ENCODE measurements at places on chromosomes 7 and 10.

DNA sequence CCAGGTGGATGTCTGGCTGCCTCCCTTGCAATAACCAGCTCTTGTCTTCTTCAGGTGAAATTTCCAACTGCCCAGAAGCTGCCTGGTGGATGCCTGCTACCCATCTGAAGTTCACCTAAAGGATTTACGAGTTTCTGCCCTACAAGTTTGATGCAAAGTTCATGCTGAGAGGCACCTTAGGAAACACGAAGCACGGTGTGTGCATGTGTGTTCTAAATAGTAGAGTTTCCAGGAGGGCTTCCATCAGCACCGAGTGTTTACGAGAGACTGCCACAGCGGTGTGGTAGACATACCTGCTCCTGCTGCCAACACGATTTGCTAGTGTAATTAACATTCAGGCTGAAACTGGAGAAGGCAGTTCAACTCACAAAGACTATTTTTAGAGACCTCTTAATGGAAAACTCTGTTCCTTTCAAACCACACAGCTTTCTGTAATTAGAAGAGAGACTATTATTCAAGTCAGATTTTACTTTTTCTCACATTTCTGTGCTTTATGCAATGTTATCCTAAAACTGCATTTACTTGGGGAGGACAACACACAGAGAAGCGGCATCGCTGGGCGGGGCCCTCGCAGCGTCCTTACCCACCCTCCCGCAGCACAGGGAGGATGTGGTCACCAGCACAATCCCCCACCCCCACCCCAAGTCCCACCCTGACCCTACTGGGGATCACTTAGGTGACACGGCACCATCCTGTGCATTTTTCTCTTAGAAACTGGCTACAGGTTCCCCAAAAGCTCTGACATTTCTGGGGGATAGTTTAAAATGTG lies 15.5 kb upstream of the CPXM2 start:
- DNase-seq: no peak

DNA sequence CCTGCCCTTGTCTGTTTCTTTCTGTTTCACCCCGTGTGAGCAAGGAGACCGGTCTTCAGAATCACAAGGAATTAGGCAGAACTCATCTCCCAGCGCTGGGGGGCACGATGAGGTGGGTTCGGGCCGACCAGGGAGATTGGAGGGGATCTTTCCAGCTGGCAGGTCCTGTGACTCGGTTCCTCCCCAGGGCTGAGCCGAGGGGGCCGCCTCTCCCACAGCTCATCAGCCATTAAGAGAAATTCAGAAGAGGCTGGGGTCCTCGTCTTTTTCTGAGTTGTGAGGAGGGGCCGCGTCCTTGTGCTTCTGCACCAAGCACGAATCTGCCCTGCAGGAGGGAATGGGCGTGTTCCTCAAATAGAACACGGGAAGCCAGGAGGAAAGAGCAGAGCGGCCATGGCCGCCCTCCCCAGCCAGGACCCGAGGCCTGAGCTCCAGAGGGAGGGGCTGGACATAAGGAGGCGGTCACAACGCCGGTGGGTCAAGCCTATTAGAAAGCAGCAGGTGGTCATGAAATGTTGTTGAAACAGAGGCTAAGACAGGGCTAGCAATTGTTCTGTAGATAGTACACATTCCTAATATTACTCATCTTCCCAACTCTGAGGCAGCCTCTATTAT lies 125.3 kb downstream of the ADARB2 start:
- peak; percentile 48 for DNase-seq

DNA sequence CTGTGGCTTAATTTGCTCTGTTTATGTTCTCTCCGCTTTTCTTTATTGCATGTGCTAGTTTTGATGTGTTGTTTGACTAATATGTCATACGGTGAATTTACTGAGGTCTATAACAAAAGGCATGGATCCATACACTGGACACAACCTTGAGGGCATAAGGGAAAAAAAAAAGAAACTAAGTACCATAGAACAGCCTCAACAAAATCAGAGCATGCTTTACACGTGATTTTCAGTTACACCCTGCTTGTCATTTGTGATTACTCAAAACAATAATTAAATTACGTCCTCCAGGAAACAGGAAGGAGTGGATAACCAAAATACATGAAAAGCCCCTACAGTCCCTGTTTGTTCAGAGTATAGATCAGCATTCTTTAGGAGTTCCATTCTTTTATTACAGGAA lies 150.5 kb downstream of the CRPPA start:
- no peak for DNase-seq

DNA sequence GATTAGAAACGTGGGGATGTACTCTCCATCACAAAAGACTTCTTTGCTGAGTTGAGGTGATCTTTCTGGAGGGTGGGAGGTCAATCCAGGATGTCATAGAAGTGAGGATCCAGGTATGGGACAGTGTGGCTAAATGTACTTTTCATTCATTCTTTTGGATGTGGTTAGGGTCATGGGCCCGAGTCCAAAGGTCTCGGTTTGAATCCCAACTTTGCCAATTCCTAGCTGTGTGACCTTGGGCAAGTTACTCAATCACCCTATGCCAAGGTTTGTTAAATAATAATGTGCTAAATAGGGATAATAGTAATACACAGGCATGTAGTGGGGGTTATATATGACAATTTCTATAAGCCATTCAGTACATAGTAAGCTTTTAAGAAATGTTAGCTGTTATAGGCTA lies 91.4 kb downstream of the SAMD9 start:
- DNase-seq: no peak

DNA sequence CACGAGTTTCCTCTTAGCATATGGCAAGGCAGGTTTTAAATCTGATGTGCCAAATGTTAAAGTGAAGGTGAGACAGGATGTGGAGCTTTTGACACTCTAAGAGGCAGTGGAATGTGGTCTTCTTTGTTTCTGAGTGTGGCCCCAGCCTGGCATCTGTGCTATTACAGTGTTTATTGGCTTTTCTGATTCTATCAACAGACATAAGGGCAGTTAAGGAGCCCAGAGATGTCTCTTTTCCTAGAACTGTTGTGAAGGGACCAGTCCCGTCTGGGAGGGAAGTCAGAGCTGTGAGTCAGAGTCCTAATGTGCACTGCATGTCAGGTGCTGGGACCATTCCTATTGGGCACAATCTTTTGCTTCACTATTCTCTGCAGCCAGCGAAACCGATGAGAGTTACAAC lies 32.5 kb downstream of the TRUB1 start:
- peak; percentile 61 for DNase-seq

DNA sequence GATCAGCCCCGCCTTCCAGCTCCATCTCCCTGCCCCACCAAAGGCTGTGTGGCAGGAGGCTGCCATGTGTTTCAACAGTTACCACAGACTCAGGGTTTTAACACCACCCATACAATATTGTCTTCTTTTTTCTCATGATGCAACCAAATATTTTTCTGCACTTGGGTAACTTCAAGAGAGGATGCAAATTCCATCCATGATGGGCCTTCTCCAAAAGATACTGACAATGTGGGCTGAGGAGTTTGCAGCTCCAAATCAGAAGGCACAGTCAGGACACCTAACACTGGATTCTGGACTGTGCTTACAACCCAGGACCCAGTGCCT lies 347.9 kb downstream of the GRID1 start:
- DNase-seq: no peak

GRCh38 chr10:67076144-67076543 lies 150.3 kb downstream of the LRRTM3 start:
- DNase-seq: no peak

DNA sequence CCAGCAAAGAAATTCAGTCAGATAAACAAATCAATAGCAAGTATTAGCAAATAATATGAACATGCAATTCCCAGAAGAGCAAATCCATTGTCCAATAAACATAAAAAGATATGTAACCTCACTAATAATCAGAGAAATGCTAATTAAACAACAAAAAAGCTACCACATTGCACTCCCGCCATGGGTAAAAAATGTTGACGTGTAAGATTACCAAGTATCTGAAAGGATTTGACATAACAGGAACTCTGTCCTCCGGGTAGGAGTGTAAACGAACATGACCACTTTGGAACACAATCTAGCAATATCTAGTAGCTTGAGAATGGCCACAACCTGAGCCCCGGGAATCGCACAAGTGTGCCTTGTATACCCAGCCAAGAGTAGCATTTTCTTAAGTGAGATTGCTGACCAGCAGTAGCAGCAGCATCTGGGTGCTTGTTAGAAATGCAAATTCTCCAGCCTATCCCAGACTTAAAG lies 31.6 kb downstream of the DYDC1 start:
- peak; percentile 34 for DNase-seq

- no peak for DNase-seq
These were observed 335.4 kb downstream of the CXCL12 start for GRCh38 chr10:44049301-44050015.

- DNase-seq: no peak
These were observed 14.9 kb downstream of the PFKP start for GRCh38 chr10:3082290-3082689.

DNA sequence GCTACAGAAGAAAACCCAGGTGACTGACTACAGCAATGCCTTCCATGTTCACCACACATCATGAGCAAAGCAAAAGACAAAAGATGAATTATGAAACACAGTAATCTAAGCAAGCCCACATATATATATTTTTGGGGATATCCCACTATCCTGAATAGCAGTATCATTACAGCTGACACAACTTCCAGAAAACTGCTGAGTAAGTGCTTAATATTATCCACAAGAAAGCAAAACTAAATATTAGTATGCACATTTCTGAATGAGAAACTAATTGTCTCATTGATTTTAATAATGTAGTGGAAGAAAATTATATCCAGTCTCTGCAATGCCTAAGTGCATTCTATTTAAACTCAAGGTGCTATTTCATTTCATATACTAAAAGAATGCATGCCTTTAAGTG lies 14.5 kb upstream of the SLC35G1 start:
- DNase-seq: no peak

GRCh38 chr7:138868711-138869110 lies 70.7 kb upstream of the ATP6V0A4 start:
- no peak for DNase-seq

DNA sequence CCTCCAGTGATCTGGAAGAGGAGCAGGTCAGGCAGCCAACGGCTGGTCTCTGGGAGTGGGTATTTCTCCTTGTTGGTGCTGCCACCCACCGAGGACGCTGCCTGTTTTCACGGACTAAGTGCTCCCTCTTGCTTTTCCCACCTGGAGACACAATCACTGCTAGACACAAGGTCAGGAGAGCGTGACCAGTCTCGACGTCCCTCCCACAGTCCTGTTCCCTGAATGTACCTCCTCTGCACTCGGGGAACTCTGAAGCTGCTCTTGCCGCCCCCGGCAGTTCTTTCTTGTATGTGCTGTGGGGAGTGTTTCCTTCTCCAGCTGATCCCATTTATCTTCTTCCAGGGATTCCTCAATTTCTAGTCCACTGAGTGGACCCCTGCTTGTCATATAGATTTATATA lies 89.4 kb downstream of the CYTH3 start:
- DNase-seq: no peak

DNA sequence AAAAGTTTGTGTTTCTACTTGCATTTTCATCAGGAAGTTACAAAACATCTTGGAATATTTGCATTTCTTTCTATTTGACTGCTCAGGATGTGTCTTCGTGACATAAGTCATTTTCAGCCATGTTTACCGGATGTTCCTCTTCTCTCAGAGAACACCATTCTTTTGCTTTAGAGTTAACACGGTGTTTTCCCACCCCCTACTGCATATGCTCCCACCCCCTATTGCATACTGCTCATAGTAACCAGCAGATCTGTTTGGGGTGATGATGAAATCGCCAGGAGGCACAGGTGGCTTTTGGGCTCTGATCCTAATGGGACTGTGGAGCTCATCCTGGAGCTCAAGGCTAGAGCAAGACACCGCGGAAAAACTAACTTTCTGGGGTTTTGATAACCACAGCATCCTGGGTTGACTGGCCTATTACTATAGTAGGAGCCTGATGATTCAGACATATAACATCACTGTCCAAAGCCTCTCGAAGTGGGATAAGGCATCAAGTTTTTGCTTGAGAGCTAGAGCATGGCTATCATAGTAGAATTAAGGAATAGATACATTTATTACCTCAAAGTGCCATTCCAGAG lies 65.1 kb upstream of the BET1 start:
- no peak for DNase-seq

DNA sequence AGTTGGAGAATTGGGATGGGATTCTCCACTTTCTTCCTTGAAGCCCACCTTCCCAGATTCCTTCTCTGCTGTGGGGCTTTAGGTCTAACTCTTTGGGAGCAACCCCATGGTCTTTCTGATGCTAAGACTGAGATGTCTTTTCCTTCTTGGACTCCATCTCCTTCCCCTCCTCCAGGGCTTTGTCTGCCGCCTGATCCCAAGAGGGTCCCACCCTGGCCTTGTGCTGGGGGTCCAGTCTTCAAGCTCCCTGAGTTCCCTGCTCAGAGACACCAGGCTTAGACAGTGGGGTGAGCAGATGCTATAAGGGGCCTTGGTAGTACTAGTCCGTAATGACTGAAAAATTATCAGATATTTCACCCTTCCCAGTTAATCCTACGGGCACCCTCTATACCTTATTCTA lies 150.5 kb downstream of the PTPN20 start:
- no peak for DNase-seq

DNA sequence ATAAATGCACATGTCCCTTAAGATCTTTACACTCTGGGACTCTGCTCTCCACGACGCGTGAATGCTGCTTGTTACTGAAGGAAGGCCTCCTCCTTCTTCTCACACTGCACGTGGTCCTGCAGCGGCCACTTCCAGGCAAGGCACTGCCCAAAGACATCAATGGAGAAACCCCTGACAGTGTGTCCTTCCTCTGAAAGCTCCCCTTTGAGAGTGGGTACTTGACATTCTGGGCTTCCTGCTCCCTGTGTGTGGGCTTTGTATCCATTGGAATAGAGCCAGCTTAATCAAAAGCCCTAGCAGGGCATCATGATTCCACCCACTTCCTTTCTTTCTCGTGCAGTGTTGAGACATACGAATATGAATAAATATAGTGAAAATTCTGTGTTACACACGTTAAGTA lies 69.7 kb upstream of the STK17A start:
- no peak for DNase-seq

DNA sequence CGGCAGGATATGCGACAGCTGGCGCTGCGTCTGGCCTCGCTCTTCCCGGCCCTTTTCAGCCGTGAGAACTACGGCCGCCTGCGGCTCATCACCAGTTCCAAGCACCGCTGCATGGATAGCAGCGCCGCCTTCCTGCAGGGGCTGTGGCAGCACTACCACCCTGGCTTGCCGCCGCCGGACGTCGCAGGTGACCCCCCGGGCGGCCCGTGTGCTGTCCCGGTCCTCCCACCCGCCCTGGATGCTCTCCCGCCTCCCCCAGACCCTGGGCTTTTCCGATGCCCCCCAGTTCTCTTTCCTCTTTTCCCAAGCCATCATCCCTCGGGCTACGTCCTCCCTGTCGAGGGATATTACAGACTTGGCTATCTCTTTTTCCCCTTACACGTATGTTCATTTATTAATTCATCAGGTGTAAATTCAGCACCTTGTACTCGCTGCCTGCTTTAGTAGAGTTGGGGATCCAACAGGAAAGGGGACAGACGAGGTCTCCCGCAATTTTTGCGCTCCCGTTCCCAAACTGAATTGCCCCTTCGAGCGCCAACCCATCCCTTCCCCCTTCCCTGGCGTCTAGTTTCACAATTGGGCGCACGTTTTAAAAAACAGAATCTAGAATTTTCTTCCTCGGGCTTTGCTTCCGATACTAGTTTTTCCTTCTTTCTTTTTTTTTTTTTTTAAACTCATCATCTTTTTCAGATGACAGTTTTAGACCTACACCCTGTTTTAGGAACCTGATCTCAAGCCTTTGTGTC lies 846 bp downstream of the MINPP1 start:
- DNase-seq: peak; percentile 82
